Thoracic aorta (tissue), 2 donors: ENCODE measurements at places on chromosomes 3 and 15. TPM values are rescaled to one million over a fixed set of nuclear protein-coding genes. Genes with fewer than 3 reads are reported as not detected.

CASR gene
- not detected for total RNA-seq

ADCY5 gene
- 104 TPM for total RNA-seq

GOLGA6L9 gene
- total RNA-seq = 1.8 TPM

SLC15A2 gene
- total RNA-seq = 5.1 TPM

GOLGA6B gene
- not detected for total RNA-seq

PLAAT1 gene
- total RNA-seq = not detected

EFCC1 gene
- 1.4 TPM for total RNA-seq
